Stimulated activated CD8-positive, alpha-beta memory T cell treated with anti-CD3 and anti-CD28 coated beads, Interleukin-7, amount 100 ng/mL, for 24 hours (primary cell): ENCODE measurements at places on chromosomes 13 and 19.

DNA sequence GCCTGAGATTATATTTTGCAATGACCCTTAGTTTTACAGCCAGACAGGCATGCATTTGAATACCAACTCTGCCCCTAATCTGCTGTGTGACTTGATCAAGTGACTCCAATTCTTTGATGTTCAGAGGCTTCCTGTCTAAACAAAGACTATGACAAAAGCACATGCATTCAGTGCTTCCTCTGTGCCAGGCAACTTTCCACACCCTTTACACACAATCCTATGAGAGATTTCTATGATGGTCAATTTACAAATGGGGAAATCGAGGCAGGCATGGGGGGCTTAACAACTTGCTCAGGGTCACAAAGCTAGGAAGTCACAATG is 3.7 kb upstream of the LYPD3 start:
- DNase-seq = no peak

DNA sequence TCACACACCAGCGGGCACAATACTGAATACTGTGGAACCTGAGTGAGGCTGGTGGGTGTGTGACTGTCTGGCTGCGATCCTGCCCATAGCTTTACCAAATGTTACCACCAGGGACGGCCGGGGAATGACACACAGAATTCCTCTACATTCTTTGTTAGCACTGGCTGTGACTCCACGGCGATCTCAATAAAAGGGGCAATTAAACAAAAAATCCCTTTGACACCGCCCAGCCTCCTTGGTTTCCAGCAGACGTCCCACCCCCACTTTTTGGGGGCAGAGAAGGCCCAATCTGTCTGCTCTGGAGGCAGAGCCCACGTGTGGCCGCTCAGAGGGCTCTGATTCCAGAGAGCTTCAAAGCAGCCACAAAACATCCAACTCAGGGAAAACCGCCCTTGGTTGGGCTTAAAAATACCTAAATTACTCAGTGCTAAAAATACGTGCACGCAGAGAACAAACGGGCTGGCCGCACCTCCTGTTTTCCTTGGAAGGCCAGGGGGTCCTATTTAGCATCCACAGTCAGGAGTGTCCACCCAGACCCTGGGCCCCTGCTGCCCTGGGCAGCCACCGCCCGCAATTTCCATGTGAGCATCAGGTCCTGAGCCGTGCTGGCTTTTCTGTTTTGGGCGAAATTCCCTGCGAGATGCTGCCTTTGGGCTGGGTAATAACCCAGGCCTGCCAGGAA is 47.8 kb downstream of the GADD45B start:
- DNase-seq = no peak

DNA sequence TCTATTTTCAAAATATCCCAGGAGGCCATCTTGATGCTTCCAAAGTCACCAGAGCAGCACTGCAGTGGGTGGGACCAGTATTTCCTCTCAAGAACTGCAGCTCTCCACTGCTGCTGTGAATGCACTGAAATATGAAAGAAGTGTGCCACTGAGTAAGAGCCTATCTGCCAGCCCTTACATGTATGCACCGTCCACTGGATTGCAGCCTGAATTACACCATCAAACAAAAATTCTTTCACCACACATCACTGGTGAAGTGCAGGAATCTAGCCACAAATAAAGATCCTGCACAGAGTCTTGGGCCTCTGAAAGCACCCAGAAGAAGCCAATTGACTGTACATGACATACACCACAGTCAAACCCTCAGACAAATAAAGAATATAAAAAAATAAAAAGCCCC is 249.0 kb downstream of the LHFPL6 start:
- no peak for DNase-seq

DNA sequence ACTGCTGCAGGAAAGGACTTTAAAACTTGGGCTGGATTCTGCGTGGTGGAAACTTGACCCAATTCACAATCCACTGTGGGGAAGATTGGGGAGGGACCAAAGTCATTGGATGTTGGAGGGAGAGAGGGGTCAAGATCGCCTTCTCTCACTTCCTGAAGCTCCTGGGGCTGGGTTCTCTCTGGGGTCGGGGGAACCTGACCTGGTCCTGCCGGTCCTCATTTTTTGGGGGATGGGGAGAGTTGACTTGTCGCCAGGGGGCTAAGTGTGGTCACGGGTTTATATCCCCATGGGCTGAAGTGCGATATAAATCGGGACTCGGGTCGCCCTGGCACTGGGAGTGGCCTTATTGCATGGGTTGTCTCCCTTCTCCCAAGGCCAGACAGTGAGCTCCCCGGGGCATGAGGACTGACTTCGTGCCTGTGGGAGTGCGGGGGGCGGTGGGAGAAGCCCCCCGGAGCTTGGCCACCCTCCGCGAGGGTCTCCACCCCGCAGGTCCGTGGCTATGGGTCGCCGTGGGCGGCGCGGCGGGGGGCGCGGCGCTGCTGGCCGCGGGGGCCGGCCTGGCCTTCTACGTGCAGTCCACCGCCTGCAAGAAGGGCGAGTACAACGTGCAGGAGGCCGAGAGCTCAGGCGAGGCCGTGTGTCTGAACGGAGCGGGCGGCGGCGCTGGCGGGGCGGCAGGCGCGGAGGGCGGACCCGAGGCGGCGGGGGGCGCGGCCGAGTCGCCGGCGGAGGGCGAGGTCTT is 6.3 kb downstream of the ICAM5 start:
- DNase-seq = no peak

- no peak for DNase-seq
Observed at GRCh38 chr13:38496917-38497316, 147.3 kb downstream of the UFM1 start.

GRCh38 chr13:112783135-112783977 is 93.5 kb downstream of the ATP11A start:
- no peak for DNase-seq

GRCh38 chr19:5973867-5974635 is 3.9 kb downstream of the RANBP3 start:
- DNase-seq = no peak

DNA sequence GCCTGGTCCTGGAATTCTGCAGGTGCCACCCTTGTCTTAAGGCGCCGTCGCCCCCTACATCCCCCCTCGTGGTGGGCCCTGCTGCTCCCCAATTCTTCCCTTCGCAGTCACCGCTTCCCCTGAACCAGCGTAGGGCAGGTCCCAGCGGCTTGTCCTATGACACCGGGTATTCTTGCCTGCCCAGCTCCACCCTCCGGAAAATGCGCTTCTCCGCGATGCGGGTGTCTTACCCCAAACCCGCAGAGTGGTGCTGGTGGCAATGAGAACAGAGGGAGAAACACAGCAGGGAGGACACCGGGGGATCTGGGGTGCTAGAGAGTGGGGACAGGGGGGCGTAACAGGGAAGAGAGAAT is 9.0 kb downstream of the ZNF808 start:
- no peak for DNase-seq

DNA sequence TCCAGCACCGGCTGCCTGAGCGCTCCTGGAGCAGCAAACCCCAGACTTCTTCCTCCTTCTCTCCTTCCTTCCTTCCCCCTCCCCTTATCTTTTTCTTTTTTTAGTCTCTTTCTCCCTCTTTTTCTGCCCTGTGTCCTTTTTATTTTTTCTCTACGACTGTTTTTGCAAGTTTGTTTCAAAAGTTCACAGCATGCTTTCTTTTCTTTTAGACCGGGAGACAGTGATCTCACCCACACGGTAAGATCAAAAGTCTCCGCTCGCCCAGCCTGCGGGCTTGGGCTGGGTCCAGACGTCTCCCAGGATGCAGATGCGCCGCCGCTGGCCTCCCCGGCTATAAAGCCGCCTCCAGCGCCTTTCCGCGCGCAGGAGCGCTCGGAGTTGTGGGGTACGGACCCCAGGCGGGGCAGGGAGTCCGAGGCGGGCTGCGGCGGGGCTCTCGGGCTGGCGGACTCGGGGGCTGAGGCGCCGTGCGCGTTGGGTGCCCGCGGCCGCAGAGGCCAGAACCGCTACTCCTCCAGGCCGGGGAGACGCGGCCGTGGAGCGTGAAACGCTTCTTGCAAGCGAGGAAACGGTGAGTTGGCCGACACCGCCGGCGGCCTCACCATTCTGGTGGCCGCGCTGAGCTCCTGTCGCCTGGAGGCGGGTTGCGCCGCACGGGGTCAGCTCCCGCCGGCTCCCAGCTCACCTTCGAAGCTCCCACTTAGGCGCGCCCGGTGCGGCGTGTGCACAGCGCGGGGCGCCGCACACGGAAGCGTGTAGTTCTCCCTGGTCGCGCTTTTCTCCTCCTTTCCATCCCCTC is 2.0 kb upstream of the TSHZ3 start:
- no peak for DNase-seq

GRCh38 chr19:10201176-10201575 is 6.4 kb upstream of the DNMT1 start:
- DNase-seq = no peak

GRCh38 chr13:96299235-96299634 is 209.3 kb downstream of the HS6ST3 start:
- no peak for DNase-seq

DNA sequence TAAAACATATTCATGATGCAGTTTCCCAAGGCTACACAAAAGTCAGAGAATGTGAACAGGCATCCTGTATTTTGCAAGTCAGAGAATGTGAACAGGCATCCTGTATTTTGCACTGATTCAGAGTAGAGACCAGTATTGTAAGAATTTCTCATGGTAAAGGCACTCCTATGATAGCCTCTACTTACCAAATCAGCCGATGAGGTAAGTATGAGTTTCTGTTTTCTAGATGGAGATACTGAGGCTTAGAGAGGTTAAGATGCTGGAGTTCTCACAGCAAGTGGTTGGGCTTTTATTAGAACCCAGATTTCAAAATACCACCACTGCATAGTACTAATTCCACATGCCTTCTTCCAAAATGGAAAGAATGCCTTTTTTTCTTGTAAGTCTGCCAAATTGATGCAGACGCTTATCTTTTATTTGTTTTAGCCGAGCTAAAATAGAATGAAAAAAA is 12.3 kb downstream of the TPT1 start:
- DNase-seq = no peak

DNA sequence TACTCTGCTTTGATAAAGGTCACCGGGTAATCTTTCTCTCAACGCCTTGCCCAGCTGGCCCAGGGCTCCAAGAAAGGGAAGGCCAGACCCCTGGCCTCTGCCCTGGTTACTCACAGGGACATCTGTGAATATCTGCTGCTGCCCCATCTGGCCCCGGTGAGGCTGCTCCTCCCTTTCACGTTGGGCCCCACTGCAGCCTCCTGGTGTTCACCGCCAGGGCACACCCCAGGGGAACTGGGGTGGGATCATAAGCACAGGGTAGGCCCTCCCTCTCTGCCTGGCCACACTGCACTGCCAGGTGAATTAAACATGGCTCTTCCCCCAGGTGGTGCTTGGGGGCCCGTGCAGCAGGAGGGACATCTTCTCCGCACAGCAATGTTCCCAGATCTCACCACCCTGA is 12.7 kb downstream of the LAIR1 start:
- no peak for DNase-seq

GRCh38 chr13:29760544-29760943 is 89.9 kb downstream of the UBL3 start:
- DNase-seq = no peak

DNA sequence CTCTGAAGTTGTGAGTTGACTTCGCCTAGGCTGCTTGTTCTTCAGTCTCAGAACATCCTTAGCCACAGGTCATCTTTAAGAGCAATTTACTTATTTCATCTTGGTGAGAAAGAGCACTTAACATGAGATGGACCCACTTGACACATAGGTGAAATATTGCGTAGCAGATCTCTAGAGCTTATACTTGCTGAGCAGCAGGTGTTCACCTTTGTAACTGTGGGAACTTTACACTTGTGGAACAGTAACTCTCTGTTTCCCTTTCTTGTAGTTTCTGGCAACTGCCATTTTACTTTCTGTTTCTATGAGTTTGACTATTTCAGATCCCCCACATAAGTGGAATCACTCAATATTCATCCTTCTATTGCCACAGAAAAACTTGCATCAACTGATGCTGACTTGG is 95.7 kb downstream of the SLC10A2 start:
- no peak for DNase-seq

DNA sequence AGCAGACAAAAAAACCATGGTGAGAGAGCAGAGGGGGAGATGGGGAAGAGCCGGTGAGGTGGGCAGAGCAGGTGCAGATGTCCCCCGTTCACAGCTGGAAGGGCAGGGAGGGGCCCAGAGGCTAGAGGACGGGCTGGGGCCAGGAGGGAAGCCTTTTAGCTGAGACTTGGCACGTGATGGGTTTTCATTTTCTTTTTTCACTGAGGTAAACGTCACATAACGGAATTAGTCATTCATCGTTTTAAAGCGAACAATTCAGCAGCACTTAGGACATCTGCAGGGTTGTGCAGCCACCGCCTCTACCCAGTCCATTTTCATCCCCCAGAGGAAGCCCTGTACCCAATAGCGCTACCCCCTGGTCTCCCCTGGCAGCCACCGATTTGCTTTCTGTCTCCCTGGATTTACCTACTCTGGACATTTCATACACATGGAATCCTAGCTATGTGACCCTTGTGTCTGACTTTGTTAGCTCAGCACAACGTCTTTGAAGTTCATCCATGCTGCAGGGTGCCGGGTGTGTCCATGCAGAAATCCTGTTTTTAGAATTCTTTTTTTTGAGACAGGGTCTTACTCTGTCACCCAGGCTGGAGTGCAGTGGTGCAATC is 16.0 kb upstream of the EMC10 start:
- DNase-seq = no peak

DNA sequence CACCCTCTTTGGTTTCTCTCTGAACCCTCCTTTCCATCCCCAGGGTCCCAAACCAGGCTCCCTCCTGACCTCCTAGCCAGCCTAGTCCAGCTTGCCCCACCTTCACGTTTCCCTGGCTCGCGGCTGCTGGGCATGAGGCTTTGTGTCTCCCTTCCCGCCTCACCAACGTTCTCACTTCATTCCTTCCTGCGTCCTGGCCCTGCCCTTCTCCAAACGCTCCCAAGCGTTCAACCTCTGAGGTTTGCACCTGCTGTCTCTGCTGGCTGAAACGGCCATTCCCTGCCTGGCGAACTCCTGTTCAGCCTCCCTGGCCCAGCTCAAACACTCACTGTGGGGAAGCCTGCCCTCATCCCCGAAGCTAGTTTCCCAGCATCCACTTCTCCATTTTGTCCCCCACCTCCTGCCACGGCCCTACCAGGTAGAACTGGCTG is 12.4 kb downstream of the EPS8L1 start:
- DNase-seq = no peak

GRCh38 chr19:39469036-39469435 is 11.6 kb upstream of the TIMM50 start:
- no peak for DNase-seq

GRCh38 chr19:58330458-58330857 is 3.7 kb downstream of the ZSCAN22 start:
- DNase-seq = no peak

GRCh38 chr19:15285896-15286591 is 46.3 kb downstream of the BRD4 start:
- no peak for DNase-seq

DNA sequence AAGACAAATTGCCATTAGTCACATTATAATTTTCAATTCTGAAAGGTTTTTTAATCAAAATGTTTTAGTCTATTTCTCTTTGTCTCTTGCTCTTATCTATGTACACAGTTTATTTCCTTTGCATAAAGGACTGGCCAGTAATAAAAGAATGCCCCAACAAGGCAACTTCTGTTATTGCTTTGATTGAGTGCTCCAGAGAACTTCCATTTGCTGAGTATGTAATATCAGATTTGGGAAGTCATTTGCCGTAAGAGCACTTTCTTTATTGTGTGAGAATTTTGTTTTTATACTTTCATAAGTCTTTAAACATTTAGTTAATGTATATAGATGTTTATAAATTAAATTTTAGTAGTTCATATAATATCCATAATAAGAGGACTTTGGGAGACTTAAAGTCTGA is 1140.4 kb downstream of the PCDH9 start:
- no peak for DNase-seq
